ENCODE measurements at places on chromosomes 3 and 15. TPM values are rescaled to one million over a fixed set of nuclear protein-coding genes. Genes with fewer than 3 reads are reported as not detected.

The CADPS gene
- 34.1 TPM for polyA plus RNA-seq

The FGF7 gene
- not detected for polyA plus RNA-seq

The GOLGA6L10 gene
- 0.85 TPM for polyA plus RNA-seq

The LIPC gene
- 0.63 TPM for polyA plus RNA-seq

The OR5K2 gene
- not detected for polyA plus RNA-seq

The ACOX2 gene
- 2.5 TPM for polyA plus RNA-seq

The CNTN4 gene
- polyA plus RNA-seq, result 8.8 TPM

The CSK gene
- polyA plus RNA-seq, result 66.2 TPM

The ABI3BP gene
- polyA plus RNA-seq, result 4.3 TPM

The GPR156 gene
- not detected for polyA plus RNA-seq

The PRTG gene
- 0.14 TPM for polyA plus RNA-seq

The ALS2CL gene
- polyA plus RNA-seq, result 0.39 TPM

The SOX14 gene
- polyA plus RNA-seq, result 0.15 TPM

The LRRC31 gene
- polyA plus RNA-seq, result not detected

The AHSG gene
- not detected for polyA plus RNA-seq

The NR1I2 gene
- polyA plus RNA-seq, result not detected

The GUCA1C gene
- polyA plus RNA-seq, result not detected

The SKOR1 gene
- 0.49 TPM for polyA plus RNA-seq

The OXTR gene
- 0.42 TPM for polyA plus RNA-seq

The PPP4R2 gene
- polyA plus RNA-seq, result 5.6 TPM

The MYL3 gene
- 4.8 TPM for polyA plus RNA-seq

The MORC1 gene
- polyA plus RNA-seq, result not detected

The CTXN2 gene
- polyA plus RNA-seq, result 0.90 TPM

The DGKG gene
- 3.8 TPM for polyA plus RNA-seq

The SCG5 gene
- 151 TPM for polyA plus RNA-seq

The P2RY12 gene
- polyA plus RNA-seq, result 3.1 TPM

The VPS8 gene
- 18.3 TPM for polyA plus RNA-seq

The SNTN gene
- polyA plus RNA-seq, result not detected

The SH2D7 gene
- not detected for polyA plus RNA-seq

The SNX22 gene
- 13.4 TPM for polyA plus RNA-seq

The GOLGA6L7 gene
- polyA plus RNA-seq, result not detected

The SCN11A gene
- not detected for polyA plus RNA-seq

The TNFSF10 gene
- 4.1 TPM for polyA plus RNA-seq

The PCSK6 gene
- 31.9 TPM for polyA plus RNA-seq

The MESP2 gene
- 1.6 TPM for polyA plus RNA-seq

The GRIP2 gene
- polyA plus RNA-seq, result 0.54 TPM

The ZDHHC23 gene
- polyA plus RNA-seq, result 1.9 TPM

The AQP9 gene
- polyA plus RNA-seq, result 0.32 TPM

The RARB gene
- polyA plus RNA-seq, result 3.7 TPM

The NOX5 gene
- polyA plus RNA-seq, result not detected

The CACNA1D gene
- 2.8 TPM for polyA plus RNA-seq

The CELSR3 gene
- polyA plus RNA-seq, result 23.1 TPM

The RBP2 gene
- polyA plus RNA-seq, result not detected

The PLSCR2 gene
- not detected for polyA plus RNA-seq

The CDCP1 gene
- 0.93 TPM for polyA plus RNA-seq

The C3orf85 gene
- not detected for polyA plus RNA-seq

The CHL1 gene
- 5.4 TPM for polyA plus RNA-seq

The PAK6 gene
- 8.8 TPM for polyA plus RNA-seq

The ERICH6 gene
- polyA plus RNA-seq, result not detected

The ACP3 gene
- 0.76 TPM for polyA plus RNA-seq
